ENCODE measurements at places on chromosomes 6 and 20.

DNA sequence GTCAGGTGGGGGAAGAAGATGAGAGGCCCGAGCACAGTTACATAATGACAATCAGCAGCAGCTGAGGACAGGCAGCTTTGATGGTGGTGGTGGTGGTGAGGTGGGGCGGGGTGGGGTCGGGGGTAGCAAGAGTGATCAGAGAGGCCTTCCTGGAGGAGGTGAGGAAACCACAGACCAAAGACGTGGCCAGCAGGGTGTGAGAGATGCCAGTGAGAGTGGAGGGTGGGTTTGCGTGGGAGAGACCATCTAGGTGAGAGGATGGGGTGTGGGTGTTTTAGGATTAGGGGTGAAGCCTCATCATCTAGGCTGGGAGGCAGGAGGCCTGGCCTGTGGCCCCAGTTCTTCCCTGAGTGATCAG, 76.0 kb upstream of the TOX2 start:
- no peak for DNase-seq

GRCh38 chr6:119781365-119781764, 431.8 kb upstream of the MAN1A1 start:
- DNase-seq = no peak

DNA sequence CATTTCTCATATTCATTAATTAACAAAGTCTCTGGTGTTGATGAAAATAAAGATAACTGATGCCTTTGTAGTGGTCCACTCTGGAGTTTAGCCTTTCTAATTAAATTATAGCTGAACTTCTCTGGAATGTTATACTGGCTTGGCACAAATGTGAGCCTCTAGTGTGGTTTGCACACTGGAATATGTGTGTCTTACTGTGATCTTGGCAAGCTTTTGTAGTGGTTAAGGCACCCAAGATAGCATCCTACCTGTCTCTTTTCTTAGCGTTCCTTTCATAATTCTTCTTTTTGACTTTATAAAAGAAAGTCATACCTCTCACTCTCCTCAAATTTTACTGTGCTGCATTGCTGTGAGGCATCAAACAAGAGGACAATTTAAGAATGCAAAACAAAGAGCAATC, 107.4 kb downstream of the UTRN start:
- DNase-seq = no peak

GRCh38 chr6:48169635-48170034, 58.6 kb upstream of the PTCHD4 start:
- DNase-seq = no peak

- DNase-seq = no peak
Observed at GRCh38 chr20:9330151-9330550, 184.2 kb upstream of the LAMP5 start.

DNA sequence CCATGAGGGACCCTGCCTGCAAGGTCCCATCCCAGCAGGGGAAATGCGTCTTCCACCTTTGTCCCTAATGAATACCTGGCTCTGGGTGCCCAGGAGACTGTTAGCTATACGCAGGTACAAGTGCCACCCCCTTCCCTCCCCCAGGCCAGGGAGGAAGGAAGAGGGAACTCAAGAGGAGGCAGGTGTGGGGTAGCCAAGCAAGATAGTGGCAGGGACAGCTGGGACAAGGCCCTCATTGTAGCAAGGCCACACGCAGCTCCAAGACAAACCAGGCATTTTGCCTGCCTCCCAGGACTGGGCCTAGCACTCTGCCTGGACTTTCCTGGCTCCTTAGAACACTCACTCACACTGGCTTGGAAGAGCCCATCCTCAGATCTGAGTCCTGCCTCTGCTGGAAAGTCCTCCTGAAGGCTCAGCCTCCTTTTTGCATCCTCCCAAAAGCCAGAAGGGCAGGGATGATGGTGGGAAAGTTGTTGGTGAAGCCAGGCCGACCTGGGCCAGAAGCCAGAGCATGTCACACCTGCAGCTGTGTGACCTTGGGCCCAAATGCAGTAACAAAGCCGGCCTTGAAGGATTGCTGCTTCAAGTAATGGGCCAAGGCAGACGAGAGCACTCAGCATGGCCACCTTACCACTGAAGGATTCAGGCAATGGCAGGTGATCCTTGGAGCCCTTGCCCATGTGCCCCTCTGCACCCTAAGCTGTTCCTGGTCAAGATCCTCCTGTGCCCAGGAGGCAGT, 27.7 kb downstream of the SNPH start:
- no peak for DNase-seq

- DNase-seq = no peak
Observed at GRCh38 chr6:122151066-122151465, 248.4 kb upstream of the HSF2 start.

GRCh38 chr6:7058250-7058923, 49.4 kb upstream of the RREB1 start:
- no peak for DNase-seq

- no peak for DNase-seq
Observed at GRCh38 chr6:10310826-10311225, 104.0 kb downstream of the TFAP2A start.

- no peak for DNase-seq
Observed at GRCh38 chr6:70221025-70221714, 81.7 kb downstream of the COL9A1 start.

- DNase-seq = no peak
Observed at GRCh38 chr6:50591135-50591534, 122.2 kb upstream of the TFAP2D start.

- no peak for DNase-seq
Observed at GRCh38 chr6:134590449-134590848, 272.5 kb upstream of the SGK1 start.

- no peak for DNase-seq
Observed at GRCh38 chr6:100613656-100614055, 148.9 kb upstream of the SIM1 start.

DNA sequence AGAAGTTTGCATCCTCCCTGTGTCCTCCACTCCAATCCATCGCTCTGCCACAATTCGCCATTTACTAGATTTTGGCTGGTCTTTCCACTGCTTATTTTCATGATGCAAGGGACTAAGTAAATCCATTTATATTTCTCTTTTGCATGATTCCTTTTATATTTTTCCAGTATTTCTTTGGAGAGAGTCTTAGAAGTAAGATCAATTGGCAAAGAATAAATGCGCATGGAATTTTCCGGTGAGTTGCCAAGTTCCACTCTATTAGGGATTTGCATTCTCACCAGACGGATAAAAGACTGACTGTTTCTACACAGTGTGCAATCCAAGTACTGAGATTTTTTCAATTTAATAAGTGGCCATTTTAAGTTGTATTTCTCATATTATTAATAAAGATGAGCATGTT, 91.7 kb upstream of the PHACTR3 start:
- DNase-seq = no peak

DNA sequence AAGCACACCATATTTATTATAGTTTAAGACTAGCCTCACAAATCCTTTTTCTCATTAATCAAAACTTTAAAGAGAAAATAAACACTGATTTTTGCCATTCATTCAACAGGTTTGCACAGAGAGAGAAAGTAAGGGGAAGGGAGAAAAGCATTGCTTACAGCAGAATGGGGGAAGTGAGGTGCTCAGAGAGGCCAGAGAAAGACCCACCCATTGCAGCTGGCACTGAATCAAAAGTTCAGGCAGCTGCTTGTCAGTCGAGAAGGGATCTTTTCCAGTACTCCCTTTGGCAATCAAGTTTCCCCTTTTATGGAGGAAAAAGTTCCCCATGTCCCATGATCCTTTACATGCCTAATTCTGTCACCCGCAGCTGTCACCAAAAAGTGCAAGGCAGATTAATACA, 8.0 kb upstream of the CRISP2 start:
- no peak for DNase-seq

All from effector memory CD8-positive, alpha-beta T cell (primary cell).